ENCODE measurements at places on chromosomes 12 and 14.

- no peaks in the 10 kb centered on the region for H3K27me3 ChIP-seq
- H3K4me3 ChIP-seq = no peak overlapping the region
- DNase-seq = no peak
- H3K36me3 ChIP-seq = no peaks in the 10 kb centered on the region
- no peaks in the 10 kb centered on the region for H3K4me1 ChIP-seq
- H3K27ac ChIP-seq = no peak overlapping the region
These were observed 219.3 kb downstream of the C12orf50 start for GRCh38 chr12:87809916-87810315.

GRCh38 chr14:51922624-51923023, 62.2 kb downstream of the GNG2 start:
- H3K4me3 ChIP-seq = no peak overlapping the region
- no peaks in the 10 kb centered on the region for H3K4me1 ChIP-seq
- H3K36me3 ChIP-seq = no peaks in the 10 kb centered on the region

GRCh38 chr12:26373606-26374495, 178.5 kb downstream of the SSPN start:
- no peaks in the 10 kb centered on the region for H3K36me3 ChIP-seq
- H3K27me3 ChIP-seq = no peaks in the 10 kb centered on the region
- H3K4me1 ChIP-seq = no peaks in the 10 kb centered on the region
- H3K27ac ChIP-seq = no peak overlapping the region

DNA sequence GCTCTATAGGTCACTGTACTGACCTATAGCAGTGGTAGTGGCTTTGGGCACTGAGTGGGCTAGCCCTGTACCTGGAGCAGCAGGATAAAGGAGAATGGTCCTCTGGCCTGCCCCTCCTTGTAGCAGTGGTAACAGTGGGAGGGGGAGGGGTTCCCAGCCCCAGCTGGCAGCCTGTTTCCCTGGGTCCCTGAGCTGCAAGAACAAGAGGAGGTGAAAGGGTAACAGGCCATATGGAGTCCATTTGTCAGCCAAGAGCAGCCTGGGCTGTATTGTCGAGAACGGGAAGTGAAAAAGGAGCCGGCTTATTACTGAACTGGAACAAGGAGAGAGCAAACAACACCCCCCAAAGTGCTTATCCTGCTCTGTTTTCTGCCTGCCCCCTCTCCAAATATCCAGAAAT, 73.8 kb upstream of the SRSF5 start:
- DNase-seq = no peak
- H3K36me3 ChIP-seq = peaks cover 11% of the 10 kb centered on the region
- peak overlapping the region; percentile 97 for H3K27ac ChIP-seq
- H3K4me1 ChIP-seq = peaks cover 21% of the 10 kb centered on the region

GRCh38 chr14:104859900-104860299, 5.2 kb upstream of the CEP170B start:
- H3K4me3 ChIP-seq = no peak overlapping the region
- no peaks in the 10 kb centered on the region for H3K36me3 ChIP-seq
- no peak overlapping the region for H3K27ac ChIP-seq
- H3K27me3 ChIP-seq = no peaks in the 10 kb centered on the region
- H3K4me1 ChIP-seq = no peaks in the 10 kb centered on the region

DNA sequence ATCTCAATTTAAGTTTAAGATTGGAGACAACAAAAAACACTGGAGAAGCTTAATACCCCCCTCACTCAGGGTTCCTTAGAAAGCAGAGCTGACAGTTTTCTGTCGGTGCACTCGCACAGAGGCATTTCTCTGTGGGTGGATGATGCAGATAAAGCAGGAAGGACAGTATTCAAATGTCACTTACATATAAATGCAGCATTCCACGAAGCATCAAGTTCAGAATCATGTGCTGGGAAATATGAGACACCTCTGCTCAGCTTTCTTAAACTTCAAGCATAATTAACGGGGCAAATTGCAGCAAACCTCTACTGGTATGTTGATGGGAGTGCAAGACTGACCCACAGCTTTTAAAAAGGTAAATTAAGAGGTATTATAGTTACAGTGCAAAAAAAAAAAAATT, 68.7 kb downstream of the DICER1 start:
- H3K4me1 ChIP-seq = no peaks in the 10 kb centered on the region
- H3K4me3 ChIP-seq = no peak overlapping the region

- no peaks in the 10 kb centered on the region for H3K27me3 ChIP-seq
- H3K36me3 ChIP-seq = no peaks in the 10 kb centered on the region
- H3K4me3 ChIP-seq = no peak overlapping the region
- no peak for DNase-seq
These were observed 593.8 kb downstream of the TRHDE start for GRCh38 chr12:72865921-72866320.

DNA sequence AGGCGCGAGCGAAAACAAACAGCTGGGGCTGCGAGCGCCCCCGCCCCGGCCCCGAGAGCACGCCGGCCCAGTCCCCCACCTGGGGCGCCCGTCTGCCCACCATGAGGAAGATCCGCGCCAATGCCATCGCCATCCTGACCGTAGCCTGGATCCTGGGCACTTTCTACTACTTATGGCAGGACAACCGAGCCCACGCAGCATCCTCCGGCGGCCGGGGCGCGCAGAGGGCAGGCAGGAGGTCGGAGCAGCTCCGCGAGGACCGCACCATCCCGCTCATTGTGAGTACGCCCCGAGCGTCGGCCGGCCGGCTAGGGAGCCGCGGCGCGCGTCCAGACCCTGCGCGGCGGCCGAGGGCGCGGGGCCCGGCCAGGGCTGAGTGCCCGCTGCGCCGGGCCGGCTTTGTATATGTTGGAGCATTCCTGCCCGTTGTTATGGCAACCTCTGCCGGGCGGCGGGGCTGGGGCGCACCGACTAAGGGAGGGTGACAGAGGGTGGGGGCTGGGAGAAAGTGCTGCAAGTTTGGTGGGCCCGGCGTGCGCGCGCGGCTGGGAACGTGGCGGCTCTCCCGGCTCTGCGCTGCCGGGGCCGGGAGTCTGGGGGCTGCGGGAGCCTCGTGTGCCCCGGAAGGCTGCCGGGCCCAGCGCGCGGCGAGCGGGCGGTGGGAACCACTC, 367 bp downstream of the GALNT16 start:
- no peak overlapping the region for H3K27ac ChIP-seq
- H3K36me3 ChIP-seq = no peaks in the 10 kb centered on the region
- H3K4me1 ChIP-seq = peaks cover 23% of the 10 kb centered on the region
- peaks cover 11% of the 10 kb centered on the region for H3K27me3 ChIP-seq

GRCh38 chr12:120653611-120654010, 13.2 kb downstream of the CABP1 start:
- no peaks in the 10 kb centered on the region for H3K36me3 ChIP-seq
- peaks cover 48% of the 10 kb centered on the region for H3K27me3 ChIP-seq
- 0 out of 3 replicates have a peak, but pooled peaks cover 3% of the 10 kb centered on the region for H3K4me1 ChIP-seq
- no peak overlapping the region for H3K4me3 ChIP-seq

DNA sequence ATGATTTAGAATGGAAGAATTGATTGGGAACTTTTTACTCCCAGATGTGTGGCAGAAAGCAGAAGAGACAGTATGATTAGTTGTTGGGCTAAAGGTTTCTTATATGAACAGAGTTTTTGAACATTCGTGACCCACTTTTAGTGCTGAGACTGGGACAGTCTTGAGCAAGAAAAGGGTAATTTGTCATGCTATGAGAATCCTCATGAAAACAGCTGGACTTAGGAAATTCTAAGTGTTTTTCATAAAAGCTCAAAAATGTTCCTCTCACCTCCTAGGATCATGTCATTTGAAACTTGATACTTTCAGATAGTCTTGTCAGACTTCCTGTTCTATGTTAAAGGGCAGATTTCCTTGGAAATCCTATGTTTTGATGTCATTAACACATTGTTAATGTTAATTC, 86.1 kb downstream of the MGAT4C start:
- no peaks in the 10 kb centered on the region for H3K27me3 ChIP-seq
- H3K27ac ChIP-seq = no peak overlapping the region
- H3K4me3 ChIP-seq = no peak overlapping the region
- DNase-seq = no peak
- no peaks in the 10 kb centered on the region for H3K36me3 ChIP-seq
- no peaks in the 10 kb centered on the region for H3K4me1 ChIP-seq

DNA sequence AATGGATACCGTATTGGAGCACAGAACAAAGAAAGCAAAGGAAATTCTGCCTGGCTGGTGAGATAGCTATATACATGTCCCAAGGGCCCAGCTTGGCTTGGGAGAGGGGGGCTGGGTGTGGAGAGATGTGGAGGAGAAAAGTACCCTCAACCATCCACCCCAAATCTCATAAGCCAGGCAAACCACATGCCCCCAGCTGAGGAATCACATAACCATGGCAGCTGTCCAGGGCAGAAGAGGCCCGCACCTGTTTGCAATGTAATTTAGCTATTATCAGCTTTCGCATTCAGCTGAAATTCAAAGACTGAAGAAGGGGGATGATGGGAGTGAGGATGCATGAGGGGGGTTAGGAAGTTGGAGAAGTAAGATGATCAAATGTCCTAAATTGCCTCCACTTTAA, 196.1 kb downstream of the TBX5 start:
- no peaks in the 10 kb centered on the region for H3K4me1 ChIP-seq
- no peak overlapping the region for H3K4me3 ChIP-seq
- DNase-seq = no peak
- H3K36me3 ChIP-seq = no peaks in the 10 kb centered on the region
- no peak overlapping the region for H3K27ac ChIP-seq

DNA sequence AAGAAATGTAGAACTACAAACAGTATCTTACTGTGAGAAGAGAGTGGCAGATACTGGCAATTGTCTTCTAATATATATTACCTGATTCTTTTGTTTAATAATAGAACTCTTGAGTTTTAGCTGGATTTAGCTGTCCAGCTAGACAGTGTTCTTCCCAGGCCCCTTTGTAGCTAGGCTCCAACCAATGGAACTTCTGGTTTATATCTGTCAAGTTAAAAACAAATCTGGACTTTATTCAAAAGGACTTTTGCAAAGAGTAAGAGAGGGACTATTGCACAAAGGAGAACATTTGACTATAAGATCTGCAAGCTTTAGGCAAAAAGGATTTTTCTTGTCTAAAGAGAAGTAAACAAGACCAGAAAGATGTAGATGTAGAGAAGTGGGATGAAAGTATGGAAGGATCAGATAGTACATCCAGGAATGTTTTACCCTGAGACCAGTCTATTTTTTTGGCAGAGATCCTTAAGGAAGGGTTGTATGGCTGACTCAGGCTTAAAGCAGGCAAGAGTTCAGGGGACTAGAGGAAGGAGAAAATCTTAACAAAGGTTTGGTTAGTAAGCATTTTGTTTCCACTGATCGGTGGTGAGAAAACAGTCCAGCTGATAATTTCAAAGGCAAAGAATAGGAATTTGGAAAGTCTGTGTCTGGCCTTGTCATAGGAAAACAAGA, 111.1 kb upstream of the PLEKHA5 start:
- H3K27me3 ChIP-seq = no peaks in the 10 kb centered on the region
- no peak overlapping the region for H3K4me3 ChIP-seq
- DNase-seq = no peak
- H3K4me1 ChIP-seq = no peaks in the 10 kb centered on the region

DNA sequence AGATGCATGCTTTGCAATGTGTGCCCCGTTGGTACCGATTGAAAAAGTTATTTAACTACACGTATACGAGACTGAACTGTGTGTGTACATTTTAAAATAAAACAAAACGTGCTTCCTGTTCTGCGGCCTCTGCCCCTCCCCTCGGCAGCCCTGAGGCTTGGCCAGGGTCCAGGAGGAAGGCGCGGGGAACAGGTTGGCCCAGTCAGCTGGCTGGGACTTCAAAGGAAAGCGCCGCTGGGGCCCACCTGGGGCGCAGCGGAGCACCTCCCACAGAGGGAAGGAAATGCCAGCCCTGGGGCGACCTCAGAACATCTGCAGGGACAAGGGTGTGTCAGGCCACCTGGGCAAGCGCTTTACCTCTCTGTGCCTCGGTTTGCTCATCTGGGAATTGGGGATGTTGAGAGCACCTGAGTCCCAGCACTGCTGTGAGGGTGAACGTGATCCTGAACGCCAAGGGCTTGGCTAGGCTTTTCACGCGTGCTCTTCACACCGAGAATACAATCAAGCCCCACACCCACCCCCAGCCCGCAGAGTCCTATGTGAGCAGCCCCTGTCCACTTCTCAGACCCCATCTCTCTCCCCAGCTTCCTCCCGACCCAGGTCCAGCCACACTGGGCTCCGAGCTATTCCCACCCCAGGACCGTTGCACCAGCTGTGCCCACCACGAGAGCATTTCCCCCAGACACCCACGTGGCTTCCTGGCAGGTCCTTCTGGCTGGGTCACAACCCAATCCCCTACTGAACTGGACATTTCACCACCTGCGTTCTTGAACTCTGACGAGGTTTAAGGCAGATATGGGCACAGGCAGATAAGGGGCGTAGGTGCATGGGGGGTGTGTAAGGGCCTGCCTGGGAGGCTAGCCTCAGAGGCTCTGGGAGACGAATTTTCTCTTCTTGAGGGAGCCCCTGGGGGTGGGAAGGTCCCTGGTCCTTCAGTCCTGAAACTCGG, 41.9 kb upstream of the NCOR2 start:
- 0 out of 2 replicates have a peak, but pooled peaks cover 6% of the 10 kb centered on the region for H3K27me3 ChIP-seq
- H3K4me1 ChIP-seq = peaks cover 37% of the 10 kb centered on the region
- H3K36me3 ChIP-seq = no peaks in the 10 kb centered on the region
- H3K4me3 ChIP-seq = no peak overlapping the region

GRCh38 chr12:106049546-106049945, 89.2 kb downstream of the NUAK1 start:
- H3K27ac ChIP-seq = no peak overlapping the region
- peaks cover 5% of the 10 kb centered on the region for H3K27me3 ChIP-seq
- no peaks in the 10 kb centered on the region for H3K4me1 ChIP-seq
- no peak overlapping the region for H3K4me3 ChIP-seq
- no peaks in the 10 kb centered on the region for H3K36me3 ChIP-seq
- no peak for DNase-seq

- H3K27ac ChIP-seq = no peak overlapping the region
- H3K36me3 ChIP-seq = no peaks in the 10 kb centered on the region
- H3K4me1 ChIP-seq = no peaks in the 10 kb centered on the region
- DNase-seq = no peak
- H3K4me3 ChIP-seq = no peak overlapping the region
These were observed 134.8 kb upstream of the HMGA2 start for GRCh38 chr12:65689508-65689907.

DNA sequence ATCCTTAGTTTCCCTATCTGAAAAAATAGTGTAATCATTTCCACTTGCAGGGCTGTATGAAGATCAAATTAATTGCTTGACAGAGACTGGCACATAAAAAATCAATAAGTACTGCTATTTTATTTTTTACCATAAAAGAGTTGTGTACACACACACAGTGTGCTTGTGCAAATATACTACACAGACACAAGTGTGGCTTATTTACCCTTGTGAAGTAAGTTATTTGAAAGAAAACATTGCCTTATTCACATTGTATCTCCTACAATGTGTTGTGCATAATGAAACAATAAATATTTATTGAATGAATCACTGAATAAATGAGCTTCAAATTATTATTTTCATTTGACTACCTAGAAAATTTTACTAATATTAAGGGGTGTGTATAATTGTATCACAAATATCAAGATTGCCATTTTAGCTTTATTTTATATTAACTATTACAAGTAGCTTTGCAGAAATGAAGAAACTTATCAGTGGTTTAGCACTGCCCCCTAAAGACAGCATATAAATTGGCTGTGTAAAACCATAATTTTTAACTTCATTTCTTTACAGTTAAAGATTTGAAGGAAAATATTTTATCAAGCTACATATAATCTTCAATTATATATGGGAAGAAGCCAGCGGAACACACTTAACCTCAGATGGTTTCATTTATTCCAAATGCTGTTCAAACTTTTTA, 11.3 kb downstream of the GARIN6 start:
- no peak for DNase-seq
- no peak overlapping the region for H3K4me3 ChIP-seq
- no peaks in the 10 kb centered on the region for H3K36me3 ChIP-seq
- H3K4me1 ChIP-seq = no peaks in the 10 kb centered on the region
- no peak overlapping the region for H3K27ac ChIP-seq
- H3K27me3 ChIP-seq = no peaks in the 10 kb centered on the region

Measured in K562 (cell line).